ENCODE measurements at places on chromosomes 4 and X.

DNA sequence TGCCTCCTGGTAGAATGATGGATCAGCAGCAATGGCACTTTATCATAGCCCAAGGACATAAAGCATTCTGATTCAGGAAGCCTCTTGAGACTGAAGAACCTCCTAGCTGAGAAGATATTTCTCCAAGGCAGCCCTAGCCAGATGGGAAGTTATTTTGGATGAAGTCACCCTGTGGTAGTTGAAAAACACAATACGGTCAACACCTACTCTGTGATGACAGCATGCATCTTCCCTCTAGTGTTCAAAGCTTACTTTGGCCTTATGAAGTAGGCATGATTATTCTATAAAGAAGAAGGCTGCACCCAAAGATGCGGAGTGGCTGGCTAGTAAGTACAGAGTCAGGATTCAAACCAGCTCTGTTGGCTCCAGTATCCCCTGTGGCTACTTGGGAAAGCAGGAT is 47.9 kb downstream of the TLR10 start:
- no peak for DNase-seq

- no peak for DNase-seq
Observed at GRCh38 chrX:71236836-71237235, 13.8 kb downstream of the GJB1 start.

GRCh38 chr4:76802236-76803021 is 95.5 kb downstream of the SOWAHB start:
- no peak for DNase-seq

DNA sequence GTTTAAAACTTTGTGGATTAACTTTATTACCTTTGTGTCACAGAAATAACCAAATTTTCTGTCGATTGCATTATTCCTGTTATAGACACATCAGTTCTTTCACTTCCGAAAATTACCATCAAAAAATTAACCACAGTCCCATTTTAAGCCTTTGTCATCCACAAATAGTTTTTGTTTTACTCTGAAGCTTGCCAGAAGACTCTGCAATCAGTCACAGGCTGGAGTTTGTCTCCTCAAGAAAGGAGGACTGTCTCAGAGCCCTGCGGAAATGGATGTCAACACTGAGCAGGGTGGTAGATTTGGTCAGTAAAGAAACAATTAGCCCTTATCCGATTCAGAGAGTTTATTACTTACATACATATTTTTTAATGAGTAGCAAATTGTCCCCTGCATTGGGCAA is 20.1 kb upstream of the TCEAL4 start:
- no peak for DNase-seq

- DNase-seq = no peak
Observed at GRCh38 chr4:119797238-119797894, 168.8 kb upstream of the PDE5A start.

DNA sequence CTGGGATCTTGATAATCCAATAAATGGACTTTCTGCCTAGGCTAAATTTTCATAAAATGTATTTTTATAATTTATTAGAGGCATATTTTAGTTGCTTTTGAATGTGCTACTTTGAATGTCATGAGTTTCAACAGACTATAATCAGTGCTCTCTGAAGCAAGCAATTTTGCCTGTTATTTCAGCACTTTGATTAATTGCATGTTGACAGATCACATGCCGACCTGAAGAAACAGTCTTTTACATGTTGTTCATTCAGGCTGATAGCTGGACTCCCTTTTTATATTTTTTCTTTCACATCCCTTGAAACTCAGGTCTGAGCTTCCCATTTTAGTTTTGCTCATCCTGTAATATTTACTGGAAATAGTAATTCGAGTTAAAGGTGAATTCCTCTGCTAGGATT is 341.0 kb downstream of the NAP1L3 start:
- no peak for DNase-seq

- no peak for DNase-seq
Observed at GRCh38 chr4:138939960-138940359, 75.6 kb upstream of the NOCT start.

DNA sequence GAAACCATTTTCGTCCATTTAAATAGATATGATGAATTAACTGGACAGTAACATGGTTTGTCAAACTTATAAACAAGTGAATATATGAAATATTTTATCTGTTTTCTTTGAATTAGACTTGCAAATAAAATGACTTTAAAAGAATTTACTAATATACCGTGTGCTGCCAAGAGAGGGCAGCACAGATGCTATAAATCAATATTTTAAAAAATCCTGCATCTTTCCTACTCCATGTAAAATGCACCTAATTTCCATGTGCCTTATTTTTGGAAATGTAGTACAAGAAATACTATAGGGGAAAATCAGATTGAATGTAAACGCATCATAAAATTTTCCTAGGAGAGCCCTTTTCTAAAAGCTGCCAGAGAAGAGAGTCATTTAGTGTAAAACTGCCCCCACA is 62.2 kb downstream of the PRKX start:
- DNase-seq = no peak

- DNase-seq = no peak
Observed at GRCh38 chr4:89249716-89250361, 57.8 kb downstream of the GPRIN3 start.

GRCh38 chr4:176335421-176335820 is 15.7 kb downstream of the SPCS3 start:
- DNase-seq = no peak

DNA sequence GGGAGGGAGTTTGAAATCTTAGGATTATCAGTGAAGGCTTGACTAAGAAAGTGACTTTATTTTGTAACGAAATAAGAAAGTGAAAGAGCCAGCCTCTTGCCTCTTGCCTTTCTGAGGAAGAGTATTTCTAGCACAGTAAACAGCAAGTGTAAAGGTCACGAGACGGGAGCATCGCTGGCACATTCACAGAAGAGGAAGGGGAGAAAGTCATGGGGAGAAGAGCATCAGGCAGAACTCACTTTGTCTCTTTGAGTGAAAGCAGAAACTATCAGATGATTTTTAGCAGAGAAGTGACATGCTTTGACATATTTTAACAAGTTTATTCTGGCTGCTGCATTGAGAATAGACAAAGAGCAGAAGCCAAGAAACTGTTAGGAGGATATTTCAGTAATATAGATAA is 313.8 kb downstream of the CAMK2D start:
- DNase-seq = no peak

GRCh38 chr4:21083413-21083812 is 383.2 kb downstream of the PACRGL start:
- DNase-seq = no peak

GRCh38 chrX:136488706-136489105 is 959 bp downstream of the BRS3 start:
- no peak for DNase-seq

GRCh38 chr4:186669159-186669731 is 54.4 kb downstream of the FAT1 start:
- no peak for DNase-seq
